ENCODE measurements at places on chromosomes 5 and 9.

GRCh38 chr9:127928676-127929624, 1.6 kb downstream of the PIP5KL1 start:
- peak; percentile 50 for DNase-seq

- no peak for DNase-seq
These were observed 38.6 kb downstream of the HTR4 start for GRCh38 chr5:148615644-148616275.

DNA sequence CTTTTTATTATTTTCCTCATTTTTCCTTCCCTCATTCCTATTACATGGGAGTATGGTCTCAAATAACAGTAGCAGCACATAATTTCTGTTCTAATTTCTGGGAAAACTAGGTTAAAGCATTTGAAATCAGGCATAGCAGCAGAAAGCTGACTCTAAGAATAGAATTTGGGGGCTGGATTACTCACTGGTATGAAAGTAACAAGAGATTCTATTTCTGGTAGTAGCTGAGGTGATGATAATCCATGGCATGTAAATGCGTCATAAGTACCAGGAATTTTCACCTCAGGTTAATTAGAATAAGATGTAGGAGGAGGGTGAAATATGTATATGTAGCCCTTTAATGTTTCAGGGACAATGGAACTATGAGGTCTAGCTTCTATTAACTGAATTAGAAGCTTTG, 662.0 kb downstream of the PTPRD start:
- DNase-seq, result no peak

DNA sequence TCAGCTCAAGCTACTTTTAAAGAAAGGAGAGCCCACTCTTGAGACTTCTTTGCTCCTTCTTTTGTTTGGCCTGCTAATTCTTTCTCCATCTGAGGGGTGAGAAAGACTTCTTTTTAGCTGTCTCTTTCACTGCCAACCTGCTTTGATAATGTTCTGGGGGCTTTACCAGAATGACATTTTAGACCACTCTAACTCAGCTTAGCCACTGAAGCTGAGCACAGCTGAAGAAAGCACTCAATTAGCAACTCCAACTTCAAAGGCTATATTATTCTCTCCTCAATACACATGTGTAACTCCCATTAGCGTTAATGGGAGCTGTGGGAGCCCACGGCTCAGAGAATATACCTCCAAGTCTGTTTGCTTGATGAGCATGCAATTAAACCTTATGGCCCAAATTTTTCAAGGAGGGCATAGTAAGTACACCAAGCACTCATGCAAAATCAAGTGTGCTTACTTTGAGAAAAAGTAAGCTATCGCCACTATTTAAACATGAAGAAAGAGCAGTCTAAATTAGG, 815.4 kb upstream of the DMAC1 start:
- DNase-seq, result no peak

GRCh38 chr9:12413986-12414385, 279.2 kb upstream of the TYRP1 start:
- DNase-seq, result no peak

- no peak for DNase-seq
These were observed 849.2 kb downstream of the TAF11L14 start for GRCh38 chr5:18483451-18483850.

DNA sequence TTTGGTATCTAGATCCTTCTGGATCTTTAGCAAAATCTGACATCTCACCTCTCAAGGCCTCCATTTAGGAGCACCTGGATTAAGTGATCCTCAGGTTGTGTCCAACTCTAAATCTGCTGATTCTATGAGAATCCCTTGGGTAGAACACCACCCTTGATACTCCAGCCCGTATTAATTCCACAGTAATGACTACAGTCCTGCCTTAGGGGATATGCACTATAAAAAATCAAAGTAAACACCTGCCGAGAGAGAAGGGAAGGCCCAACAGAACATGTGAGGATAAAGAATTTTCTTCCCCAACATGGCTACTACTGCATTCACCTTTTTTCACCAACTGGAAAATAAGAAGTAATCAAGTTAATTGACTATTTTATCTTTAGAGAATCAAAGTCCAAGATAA, 27.6 kb downstream of the DAP start:
- DNase-seq, result no peak

Data from NAMALWA (cell line).